EL (cell line): ENCODE measurements at places on chromosomes 13 and 19.
A peak's percentile ranks its signal among the peaks of the same experiment; 100 is the strongest.

- DNase-seq, result no peak
Observed at GRCh38 chr13:46527237-46527636, 25.7 kb upstream of the LRCH1 start.

DNA sequence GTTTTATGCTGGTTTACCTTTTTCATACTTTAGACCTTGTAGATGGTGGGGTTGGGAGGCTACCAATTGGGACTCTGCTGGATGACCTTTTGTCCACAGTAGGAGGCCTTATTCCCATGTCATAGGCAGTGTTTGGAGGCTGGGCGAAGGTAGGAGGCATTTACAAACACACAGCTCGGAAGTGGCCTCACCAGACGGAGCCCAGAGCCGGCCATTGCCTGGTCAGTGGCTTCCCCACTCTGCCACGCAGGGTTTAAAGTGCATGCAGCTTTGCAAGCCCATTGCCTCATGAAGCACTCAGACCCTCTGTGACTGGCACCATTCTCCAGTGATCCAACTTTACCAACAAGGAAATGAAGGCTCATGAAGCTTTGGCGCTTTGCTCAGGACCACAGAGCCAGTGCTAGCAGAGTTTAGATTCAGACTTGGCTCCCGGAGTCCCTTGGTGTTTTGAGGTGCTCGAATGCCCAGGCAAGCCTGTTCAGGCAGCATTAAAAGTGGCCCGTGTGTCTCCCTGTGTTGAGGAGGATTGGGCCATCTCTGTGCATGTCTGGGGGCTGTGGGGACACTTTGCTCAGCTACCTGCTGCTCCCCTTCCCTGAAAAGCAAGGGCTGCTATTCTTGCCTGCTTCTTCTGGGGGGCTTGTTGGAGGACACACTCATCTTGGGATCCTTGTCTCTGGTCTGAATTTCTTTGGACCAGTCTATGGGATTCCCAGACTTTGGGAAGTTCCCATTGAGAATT, 148.7 kb downstream of the ZNF536 start:
- no peak for DNase-seq

- no peak for DNase-seq
Observed at GRCh38 chr13:21549633-21550032, 54.3 kb downstream of the MICU2 start.

- DNase-seq, result peak; percentile 78
Observed at GRCh38 chr19:510606-511100, 3.4 kb downstream of the TPGS1 start.

DNA sequence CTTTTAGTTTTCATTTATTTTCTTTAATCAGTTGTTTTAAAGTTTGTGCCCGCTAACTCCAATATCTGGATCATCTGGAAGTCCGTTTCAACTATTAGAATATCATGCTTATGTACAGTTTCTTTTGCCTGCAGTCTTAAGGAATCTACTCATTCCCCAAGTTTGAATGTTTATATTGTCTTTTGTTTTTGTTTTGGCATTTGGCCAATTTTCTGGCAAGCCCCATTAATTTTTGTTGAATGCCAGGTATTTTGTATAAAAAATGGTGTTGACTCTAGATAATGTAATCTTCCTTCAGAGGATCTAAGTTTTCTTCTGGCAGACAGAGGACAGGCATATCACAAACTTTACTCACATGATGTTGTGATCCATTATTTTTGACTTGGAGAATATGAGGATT, 11.1 kb upstream of the ZNF235 start:
- DNase-seq, result no peak

DNA sequence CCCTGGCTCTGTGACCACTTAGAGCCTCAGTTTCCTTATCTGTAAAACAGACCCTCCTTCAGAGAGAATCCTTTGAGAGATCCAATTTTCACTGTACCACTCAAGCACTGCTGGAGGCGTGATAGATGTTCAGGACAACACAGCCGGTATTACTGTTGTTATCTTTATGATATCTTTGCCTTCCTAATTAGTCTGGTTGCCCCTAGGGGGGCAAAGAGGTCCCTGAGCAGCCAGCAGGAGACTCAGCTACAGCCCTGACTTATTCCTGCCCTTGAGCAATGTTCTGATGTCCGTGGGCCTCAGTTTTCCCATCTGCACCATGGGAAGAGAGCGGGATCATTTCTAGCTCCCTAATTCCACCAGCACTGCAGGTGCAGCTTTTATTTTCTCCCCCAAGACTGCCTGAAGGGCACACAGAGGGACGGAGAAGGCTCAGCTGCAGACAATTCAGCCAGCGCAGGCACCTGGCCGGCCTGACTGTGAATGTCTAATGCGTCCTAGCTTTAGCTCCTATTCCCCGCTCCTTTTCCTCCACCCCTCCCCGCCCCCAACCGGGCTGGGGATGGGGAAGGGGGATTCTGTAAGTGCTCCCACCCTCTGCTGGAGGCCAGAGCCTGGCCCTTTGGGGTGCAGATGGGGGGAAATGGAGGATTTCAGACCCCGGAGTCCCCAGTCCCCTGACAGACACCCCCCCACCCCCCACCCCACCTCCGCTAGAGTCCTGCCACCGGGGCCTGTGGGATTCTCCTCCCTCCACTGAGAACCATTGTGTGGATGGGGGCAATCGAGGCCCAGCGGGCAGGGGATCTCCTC, 16.2 kb downstream of the TLE5 start:
- no peak for DNase-seq

- DNase-seq, result no peak
Observed at GRCh38 chr19:14349426-14349825, 31.8 kb upstream of the ADGRE5 start.

GRCh38 chr19:54418030-54418929, 3.0 kb downstream of the TTYH1 start:
- DNase-seq, result peak; percentile 25

GRCh38 chr13:21638319-21639282, 32.3 kb upstream of the FGF9 start:
- DNase-seq, result peak; percentile 20

GRCh38 chr13:72150502-72150901, 283.5 kb upstream of the DACH1 start:
- DNase-seq, result no peak
